ENCODE measurements at places on chromosomes 1 and 21.

DNA sequence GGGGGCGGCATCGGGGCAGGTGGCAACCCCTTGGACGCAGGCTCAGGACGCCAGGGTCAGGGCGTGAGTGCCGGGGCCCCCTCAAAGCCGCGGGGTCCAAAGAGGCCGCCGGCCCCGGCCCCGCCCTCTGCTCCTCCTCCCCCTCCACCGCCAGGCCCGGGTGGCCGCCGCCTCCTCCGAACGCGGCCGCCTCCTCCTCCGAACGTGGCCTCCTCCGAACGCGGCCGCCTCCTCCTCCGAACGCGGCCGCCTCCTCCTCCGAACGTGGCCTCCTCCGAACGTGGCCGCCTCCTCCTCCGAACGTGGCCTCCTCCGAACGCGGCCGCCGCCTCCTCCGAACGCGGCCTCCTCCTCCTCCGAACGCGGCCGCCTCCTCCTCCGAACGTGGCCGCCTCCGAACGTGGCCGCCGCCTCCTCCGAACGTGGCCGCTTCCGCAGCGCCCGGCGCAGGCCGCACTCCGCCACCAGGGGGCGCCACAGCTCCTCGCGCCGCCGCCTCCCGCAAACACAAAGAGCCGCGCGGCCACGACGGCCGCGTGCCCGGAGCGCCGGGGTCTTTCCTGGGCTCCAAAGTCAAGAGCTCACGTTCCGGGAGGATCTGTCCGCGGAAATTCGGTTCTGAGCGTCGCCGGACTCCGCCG, 19.3 kb upstream of the SAMD11 start:
- peak; percentile 98 for DNase-seq

GRCh38 chr1:38334930-38335592, 288.5 kb upstream of the POU3F1 start:
- no peak for DNase-seq

DNA sequence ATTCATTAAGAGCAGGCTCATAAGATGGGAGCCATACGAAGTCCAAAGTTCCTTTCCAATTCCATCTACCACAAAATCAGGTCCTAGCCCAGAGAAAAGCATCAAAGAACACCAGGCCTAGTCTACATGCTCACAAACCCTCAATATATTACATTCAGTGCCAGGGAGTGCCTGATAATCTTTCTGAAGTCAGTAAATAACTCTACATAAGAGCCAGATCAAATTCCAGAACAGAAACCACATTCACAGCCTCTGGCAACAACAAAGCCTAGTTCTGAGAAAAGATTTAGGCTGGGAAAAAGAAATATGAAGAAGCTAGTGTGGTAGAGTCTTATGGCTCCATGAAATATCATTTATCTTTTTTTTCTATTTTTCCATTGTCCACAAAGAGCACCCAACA, 40.5 kb upstream of the RBBP5 start:
- DNase-seq, result no peak

DNA sequence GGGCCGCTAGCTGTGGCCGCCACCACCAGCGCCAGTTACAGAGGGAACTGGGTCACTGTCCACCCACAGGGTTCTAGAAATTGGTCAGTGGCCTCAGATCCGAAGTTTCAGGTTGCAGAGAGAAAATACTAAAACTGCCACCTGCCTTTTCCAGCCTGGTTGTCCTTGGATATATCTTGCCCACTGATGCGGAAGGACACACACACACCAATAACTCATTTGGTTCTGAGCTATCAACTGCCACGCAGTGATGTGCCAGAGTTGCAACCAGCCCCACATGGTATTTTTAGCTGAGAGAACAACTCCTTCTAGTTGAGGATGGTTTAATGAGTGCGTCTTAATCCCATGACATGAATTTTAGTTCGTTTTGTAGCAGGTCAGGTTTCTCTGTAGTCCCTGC, 68.1 kb downstream of the SH3BGR start:
- no peak for DNase-seq

DNA sequence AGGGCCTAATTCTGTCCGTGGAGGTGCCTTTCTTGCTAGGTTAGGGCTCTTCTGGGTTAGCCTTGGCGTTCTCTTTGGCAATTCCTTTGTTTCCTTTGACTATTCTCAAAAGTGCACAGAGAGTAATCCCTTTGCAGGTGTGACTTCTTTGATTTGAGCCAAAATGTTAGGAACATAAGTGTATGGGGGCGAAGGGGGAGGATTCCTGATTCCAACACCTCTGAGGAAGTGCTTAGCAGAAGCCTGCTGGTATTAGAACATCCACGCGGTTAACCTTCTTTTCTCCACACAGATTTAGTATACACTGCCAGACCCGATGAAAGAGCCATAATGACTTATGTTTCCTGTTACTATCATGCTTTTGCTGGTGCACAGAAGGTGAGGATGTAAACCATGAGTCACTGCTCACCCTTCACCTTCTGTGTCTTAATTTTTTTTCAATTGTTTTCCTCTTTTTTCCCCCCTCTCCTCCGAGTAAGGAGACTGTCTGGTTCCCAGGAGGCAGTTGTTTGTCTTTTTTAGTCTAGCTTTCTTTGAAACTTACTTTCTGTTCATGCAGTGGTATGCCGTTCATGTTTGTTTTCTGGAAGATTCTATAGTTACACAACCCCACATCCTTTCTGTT, 48.0 kb downstream of the ACTN2 start:
- no peak for DNase-seq

- no peak for DNase-seq
These were observed 2.2 kb upstream of the ARHGAP30 start for GRCh38 chr1:161071886-161072371.

DNA sequence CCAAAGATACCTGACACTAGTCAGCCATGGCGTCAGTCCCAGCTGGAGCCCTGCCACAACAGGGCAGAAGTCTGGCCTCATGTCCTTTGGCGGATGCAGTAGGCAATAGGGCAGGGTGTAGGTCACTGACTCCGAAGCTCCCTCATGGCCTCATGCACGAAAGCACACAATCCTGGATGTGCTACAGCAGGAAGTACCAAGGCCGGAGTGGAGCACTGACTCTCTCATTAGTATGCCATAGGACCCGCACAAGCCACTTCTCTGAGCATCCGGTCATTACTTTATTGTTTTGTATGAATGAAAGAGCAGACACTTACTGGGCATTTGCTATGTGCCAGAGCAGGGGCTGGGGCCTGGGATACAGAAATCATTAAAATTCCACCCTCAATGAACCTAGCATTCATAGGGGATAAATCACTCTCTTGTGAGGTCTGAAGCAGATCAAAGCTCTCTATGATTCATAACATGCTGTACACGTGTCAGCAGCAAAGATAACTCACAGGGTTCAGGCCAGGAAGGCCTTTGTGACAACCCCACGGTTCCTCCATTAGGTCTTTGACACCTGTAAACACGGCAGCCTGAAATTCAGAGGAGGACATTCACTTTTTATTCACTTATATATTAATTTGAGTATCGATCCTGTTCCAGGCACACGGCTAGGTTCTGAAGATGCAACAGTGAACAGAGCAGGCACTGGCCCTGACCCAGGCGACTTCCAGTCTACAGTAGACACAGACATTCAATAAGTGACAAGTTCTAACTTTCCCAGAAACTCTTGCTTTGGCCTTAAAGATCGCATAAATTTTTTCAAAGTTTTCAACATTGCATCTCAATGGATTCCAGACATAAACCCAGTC, 357.9 kb upstream of the USP24 start:
- no peak for DNase-seq

DNA sequence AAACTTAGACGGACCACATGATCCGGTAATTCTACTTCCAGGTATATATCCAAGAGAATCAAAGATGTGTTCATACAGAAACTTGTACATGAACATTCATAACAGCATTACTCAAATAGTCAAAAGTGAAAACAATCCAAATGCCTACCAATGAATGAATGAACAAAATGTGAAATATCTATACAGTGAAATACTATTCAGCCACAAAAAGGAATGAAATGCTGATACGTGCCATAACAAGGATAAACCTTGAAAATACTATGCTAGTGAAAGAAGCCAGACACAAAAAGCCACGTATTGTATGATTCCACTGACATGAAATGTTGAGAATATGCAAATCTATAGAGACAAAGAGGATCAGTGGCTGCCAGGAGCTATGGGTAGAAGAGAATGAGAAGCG, 18.3 kb downstream of the TARBP1 start:
- no peak for DNase-seq

GRCh38 chr1:82903626-82904025, 1095.3 kb downstream of the TTLL7 start:
- DNase-seq, result no peak

GRCh38 chr1:155717041-155717440, 28.1 kb downstream of the DAP3 start:
- no peak for DNase-seq

DNA sequence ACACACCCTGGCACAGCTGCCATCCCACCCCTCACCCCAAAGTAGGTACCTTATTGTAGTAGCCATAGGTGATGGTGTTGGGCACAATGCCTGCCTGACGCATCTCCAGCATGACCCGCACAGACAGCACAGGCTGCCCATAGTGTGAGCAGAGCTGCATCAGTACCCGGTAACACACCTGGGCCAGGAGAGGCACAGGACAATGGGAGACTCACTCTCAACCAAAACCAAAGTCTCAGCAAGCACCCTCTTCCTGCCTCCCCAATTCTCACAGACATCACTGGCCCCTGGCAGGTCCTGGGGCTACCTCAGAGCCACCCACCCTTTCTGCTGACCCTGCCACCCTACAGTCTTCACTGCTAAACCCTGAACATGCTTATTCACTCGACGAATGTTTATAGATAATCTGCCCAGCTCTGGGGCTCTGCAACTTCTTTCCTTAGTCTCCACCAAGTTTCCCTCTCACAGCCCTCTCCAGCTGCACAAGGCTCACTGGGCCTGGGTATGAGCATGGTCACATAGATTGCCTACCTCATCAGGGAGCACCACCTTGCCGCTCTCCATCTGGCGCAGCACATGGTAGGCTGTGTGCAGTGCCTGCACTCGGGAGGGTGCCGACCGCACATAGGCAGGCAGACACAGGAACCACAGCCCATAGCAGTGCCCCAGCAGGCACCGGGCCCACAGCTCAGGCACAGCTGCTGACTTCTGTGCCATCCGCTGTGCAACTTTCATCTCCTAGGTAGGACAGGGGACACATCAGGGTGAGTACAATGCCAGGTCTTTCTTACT, 10.3 kb downstream of the DENND4B start:
- no peak for DNase-seq

DNA sequence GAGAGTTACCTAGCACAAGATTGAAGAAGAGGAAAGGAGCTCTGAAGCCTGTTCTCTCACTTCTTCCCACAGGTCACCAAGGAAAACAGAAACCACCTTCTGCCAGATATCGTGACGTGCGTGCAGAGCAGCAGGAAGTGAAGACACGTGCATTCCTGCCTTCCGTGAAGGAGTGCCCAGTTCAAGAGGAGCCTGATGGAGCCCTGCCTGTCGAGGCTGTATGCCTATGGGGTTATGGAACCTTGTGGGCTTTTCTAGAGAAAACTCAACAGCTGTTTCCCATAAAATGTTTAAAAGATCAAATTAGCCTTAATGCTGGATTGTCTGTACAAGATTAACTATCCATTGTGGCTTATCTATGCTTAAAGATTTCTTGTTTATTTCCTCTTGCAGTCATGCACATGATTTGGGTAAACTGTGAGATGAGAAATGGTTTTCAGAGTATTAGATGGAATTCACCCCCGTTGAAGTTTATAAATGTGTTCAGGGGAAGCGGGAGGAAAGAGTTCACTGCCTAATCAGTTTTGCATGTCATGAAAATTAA, 27.8 kb downstream of the NTPCR start:
- DNase-seq, result no peak

- peak; percentile 52 for DNase-seq
These were observed 16.9 kb downstream of the NPHP4 start for GRCh38 chr1:5975133-5975880.

DNA sequence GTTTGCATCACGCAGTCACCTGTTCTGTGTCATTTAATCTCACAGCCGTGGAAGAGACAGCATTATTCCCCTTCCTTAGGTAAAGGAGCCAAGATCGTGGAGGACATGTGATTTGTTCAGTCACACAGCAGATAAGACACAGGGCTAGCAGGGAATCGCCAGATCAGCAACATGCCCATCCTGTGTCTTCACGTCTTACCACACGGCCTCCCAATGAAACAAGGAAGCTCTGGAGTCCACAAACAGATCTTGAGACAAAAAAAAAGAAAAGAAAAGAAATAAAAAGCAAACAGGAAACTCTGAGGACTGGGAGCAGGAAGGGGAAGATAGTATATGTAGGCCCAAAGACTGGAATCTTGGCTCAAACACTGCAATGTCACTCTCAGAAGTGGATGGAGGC, 155.3 kb downstream of the ADSS2 start:
- no peak for DNase-seq

GRCh38 chr1:213481395-213481794, 430.4 kb downstream of the RPS6KC1 start:
- DNase-seq, result no peak

DNA sequence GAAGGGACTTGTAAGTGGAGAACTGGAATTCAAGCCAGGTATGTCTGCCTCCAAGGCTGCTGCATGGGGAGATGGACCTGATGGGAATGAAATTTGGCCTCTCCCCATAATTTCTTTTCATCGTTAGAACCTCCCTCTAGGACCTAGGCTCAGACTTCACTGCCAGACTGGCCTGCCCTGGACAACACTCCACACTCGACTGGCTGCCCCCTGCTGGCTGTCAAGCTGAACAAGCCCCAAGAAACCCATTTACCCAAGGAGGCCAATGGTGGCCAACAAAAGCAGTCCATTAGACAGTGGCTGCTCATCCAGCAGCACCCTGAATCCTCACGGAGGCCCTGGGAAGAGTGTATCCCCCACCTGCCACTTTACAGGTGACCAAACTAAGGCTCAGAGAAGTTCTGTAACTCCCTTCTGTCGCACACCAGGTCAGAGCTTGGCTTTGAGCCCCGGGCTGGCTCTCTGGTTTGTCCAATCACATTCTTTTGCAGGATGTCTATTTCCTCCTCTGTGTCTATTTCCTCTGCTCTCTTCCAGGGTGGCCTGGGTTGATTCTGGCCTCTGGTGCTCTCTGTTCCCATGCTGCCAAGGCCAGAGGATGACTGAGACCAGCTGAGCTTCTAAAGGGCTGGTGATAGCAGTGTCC, 3.8 kb downstream of the RNF186 start:
- peak; percentile 54 for DNase-seq

GRCh38 chr1:200179781-200180160, 152.3 kb downstream of the NR5A2 start:
- DNase-seq, result no peak

DNA sequence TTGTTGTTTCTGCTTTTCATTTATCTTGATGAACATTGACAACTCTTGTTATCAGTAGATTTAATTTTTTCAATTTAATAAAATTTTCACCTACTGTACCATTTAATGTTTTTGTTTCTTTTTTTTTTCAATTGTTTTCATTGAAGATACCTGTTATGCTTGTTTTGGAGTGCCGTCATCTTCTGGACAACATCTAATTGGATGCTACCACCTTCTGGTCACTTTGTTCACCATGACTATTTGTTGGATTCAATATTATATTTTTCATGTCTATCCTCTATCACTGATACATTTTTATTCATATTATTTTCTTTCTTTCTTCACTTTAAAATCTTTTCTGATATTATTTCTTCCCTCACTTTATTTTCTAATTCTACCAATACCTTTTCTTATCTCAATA, 14.0 kb downstream of the KRTAP21-2 start:
- DNase-seq, result no peak

GRCh38 chr21:41816583-41817165, 49.8 kb upstream of the RIPK4 start:
- DNase-seq, result peak; percentile 70
